Right kidney (tissue), 9 donors: ENCODE measurements at places on chromosomes 5 and 9.
A peak's percentile ranks its signal among the peaks of the same experiment; 100 is the strongest.

DNA sequence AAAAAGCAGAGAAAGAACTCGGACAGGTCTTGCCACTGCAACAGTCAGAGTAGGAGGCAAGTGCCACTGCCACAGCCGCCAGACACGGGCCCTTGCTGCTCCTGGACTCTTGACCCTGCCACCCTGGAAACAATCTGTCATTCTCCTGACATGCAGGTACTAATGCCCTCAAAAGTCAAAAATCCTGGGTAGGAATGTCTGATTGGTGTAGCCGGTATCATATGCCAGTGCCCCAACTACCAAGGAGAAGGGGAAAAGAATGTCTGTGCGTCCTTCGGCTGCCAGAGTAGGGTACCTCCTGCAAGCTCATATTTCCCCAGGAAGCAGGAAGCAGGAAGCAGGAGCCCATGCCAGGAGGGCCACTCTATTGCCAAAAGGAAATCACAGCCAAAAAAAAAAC lies 30.5 kb upstream of the F2RL1 start:
- DNase-seq, result no peak

DNA sequence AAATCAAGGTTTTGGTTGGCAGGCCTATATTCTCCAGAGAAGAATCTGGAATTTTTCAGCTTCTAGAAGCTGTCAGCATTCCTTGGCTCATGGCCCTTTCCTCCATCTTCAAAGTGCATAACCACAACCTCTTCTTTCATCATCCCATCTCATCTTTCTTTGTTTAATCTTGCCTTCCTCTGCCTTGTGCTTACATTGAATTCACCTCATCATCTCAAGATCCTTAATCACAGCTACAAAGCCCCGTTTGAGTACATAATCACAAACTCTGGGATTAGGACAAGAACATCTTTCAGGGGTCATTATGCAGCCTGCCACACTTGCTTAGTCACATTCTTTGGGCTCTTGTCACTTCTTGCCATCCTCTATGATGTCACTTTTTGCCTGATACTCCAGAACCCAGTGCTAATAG lies 130.3 kb downstream of the FOXD1 start:
- DNase-seq, result no peak

DNA sequence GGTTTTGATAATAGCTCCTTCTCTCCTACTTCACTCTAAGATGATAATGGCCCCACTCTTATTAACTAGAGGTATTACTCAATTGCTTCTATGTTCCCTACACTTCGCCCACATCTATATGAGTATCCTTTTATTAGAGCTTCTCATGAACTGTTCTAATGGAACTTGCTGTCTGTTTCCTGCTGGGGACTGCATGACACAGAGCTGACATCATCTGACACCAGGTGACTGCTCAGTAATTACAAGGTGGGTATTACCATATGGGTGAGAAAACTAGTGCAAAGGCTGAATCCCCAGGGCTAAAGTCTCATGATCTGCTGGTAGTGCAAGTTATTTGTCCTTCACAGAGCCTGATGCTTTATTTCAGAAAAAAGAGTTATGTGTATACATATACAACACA lies 146.2 kb upstream of the PLCXD3 start:
- no peak for DNase-seq

DNA sequence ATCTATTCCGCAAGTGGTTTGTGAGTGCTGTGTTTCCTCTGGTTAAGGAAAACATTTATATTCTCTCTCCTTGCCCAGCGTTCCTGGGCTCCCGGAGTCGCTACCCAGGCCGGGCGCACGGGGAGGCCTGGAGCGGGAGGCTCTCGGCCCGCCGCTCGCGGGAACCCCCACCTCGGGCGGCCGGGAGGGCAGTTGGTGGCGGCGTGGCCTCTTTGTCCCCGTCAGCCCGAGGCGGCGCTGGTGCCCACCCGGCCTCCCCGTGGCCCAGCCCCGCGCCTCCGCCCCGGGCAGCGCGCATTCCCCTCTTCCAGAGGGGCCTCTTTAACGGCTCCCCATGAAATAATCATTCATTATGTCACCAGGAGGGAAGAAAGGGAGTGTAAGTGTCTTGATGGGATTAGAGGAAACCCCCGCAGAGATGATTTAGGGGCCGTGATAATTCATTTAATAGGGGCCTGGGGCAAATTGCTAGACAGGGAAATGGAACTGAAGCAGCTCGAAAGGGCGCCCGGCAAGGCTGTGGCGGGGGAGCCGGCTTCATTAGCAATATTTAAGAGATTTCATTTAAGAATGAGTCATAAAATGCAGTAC lies 181.9 kb upstream of the TBCA start:
- DNase-seq, result peak; percentile 69

GRCh38 chr5:170480260-170480659 lies 23.6 kb upstream of the KCNIP1 start:
- no peak for DNase-seq

GRCh38 chr9:120702075-120702474 lies 12.2 kb downstream of the MEGF9 start:
- DNase-seq, result no peak

DNA sequence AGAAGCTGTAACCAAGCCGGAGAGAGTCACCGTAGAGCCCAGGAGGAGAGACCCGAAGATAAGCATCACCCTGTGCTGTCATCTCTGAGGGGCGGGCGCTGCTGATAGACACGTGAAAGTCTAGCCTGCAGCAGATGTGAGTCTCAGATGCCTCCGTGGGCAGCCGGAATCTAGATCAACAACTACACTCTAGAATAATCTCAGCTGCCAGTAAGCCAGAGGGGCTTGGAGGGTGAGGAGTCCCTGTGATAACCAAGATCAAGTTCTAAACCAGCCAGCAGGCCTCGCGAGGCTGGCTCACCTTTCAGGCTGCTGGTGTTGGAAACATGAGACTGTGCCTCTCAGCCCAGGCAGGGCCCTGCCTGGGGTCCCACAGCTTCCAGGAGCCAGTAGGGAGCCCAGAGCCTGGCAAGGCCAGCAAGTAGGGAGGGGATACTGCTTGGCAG lies 54.1 kb downstream of the DAPK1 start:
- no peak for DNase-seq

DNA sequence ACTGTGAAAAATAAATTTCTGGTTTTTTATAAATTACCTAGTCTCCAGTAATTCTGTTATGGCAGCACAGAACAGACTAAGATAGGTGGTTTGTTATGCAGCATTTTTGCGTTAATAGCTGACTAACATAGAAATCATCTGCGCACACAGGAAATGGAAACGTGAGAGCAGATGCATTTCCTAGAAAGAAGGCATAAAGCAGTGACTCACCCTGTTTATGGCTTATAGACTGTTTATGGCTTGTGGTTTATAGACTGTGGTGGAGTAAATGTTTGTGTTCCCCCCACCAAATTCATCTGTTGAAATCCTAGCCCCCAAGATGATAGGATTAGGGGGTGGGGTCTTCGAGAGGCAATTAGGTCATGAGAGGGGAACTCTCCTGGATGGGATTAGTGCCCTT lies 18.3 kb upstream of the OSMR start:
- no peak for DNase-seq

DNA sequence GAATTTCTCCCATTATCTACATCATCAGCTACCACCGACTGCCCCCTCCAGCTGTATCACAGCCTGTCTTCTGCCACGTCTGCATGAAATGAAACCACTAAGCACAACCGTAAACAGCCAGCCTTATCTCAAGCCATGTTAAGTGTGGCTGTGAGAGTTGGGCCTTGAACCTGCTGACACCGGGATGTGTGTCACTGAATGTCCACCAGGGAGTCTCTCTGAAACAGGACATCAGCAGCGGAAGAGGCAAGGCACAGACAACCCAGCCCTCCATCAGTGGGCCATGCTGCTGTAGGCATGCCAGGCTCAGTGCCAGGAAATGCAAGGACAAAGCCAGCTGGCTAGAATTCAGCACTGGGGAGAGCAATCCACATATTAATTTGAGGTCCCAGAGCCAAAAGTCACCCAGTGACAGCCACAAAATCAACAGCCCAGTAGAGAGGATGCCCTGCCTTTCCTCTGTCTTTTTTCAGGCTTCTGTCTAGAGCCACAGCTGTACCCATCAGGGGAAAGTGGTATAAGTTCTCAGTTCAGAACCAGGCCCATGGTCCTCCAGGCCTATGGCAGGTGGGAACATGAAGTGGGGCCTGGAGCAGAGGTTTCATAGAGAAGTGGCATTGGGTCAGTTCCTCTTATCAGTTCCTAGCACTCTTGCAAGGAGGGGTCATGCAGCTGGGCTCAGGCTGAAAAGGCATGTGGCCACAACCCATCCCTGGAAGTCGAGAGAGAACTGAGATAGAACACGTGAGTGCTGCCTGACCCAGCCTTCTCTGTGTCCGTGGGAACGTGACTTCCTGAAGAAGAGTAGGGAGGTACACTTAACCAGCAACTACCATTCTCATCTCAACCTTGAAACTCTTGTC lies 199.4 kb downstream of the ESM1 start:
- no peak for DNase-seq

DNA sequence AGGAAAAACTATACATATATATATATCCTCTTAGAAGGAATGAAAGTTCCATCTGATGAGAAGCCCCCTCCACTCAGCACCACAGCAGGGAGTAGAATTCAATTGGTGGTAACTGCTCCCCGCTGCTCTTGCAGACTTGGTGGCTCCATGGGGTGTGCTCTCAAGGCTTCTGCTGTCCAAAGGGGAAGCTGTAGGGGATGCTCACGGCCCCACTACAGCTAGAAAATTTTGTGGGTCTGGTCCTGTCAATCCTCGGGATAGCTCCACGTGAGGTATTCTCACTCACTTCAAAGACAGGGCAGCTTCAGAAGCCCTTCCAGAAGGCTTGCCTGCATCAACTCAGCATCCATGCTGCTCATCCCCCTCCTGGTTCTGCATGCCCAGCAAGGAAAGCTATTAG lies 247.2 kb downstream of the CETN3 start:
- no peak for DNase-seq

DNA sequence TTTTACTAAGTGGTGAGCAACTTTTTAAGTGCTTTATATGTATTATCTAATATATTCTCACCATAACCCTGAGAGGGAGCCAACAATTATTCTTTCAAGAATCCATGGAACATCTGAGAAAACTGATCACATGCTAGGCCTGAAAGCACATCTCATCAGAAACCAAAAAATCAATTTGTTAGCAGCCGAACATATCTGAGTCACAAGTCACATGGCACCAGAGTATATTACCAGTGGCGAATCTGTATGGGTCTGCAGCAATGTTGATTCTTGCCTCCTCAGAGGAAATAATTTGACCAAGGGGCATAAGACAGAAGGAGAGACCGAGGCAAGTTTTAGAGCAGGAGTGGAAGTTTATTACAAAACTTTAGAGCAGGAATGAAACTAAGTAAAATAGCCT lies 25.3 kb upstream of the SIL1 start:
- DNase-seq, result no peak

DNA sequence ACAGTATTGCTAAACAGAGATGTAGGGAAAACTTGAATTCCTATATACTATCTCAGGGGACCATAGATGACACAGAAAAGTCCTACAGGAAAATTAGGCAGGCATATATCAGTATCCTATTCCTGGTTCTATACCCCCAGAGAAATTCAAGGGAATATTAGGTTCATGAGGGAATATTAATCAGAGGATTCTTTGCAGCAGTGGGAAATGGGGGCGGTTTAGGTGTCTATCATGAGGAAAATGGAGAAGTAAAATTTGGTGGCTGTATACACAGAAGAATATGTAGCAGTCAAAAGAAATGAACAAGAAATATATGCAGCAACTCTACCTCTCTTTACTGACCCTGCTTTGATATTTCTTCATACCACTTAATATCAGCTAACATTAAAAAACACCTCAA lies 20.0 kb downstream of the SPTLC1 start:
- no peak for DNase-seq

DNA sequence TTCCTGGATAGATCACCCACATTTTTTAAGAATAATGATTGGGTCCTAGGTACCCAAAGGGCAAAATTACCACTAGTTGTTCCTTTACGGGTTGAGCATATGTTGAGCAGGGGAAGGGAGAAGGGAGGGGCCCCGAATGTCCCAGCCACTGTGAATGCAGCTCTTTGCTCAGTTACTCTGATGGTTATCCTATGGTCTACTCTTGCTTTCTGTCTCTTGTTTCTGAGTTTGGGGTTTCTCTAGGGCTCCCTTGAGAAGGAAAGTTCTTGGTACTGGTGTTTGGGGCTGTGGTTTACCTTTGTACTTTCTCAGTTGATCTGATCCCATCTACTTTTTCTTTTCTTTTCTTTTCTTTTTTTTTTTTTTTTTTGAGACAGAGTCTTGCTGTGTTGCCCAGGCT lies 55.6 kb downstream of the ALG2 start:
- no peak for DNase-seq

GRCh38 chr9:90078988-90079421 lies 474.2 kb downstream of the GADD45G start:
- DNase-seq, result no peak

- no peak for DNase-seq
Observed at GRCh38 chr5:109083937-109084336, 325.8 kb downstream of the PJA2 start.

DNA sequence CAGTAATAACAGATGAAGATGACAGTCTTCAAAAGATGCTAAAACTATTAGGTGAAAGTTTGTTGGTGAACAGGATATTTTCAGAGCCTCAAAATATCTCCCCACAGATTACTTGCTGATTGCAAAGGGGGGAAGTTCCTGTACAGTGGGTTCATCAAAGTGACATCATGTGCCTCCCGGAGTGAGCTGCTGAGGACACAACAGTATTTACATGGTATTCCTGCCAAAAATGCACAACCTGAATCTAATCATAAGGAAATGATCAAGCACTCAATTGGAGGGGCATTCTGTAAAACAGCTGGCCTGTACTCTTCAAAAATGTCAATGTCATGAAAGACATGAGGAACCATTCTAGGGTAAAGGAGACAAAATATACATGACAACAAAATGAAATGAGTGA lies 18.9 kb upstream of the GLIS3 start:
- DNase-seq, result no peak

GRCh38 chr9:138114501-138115245 lies 237.1 kb downstream of the CACNA1B start:
- no peak for DNase-seq

DNA sequence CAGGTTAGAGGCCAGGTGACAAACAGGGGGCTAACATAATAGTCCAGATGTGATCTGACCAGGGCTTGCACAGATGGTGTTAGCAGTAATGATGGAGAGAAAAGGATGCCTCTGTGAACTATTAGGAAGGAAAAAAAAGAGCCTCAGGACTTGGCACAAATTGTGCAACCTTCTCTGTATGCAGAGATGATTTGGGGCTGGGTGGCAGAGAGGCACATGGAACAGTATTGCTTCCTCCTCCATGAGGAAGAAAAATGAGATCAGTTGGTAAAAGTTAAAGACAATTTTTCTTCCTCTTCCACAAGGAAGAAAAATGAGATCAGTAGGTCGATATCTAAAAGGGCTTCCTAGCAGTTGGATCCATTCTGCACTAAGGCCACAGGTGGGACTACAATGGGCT lies 13.9 kb upstream of the ANXA6 start:
- DNase-seq, result no peak

GRCh38 chr9:131441441-131441840 lies 47.6 kb downstream of the PRRC2B start:
- no peak for DNase-seq
